ENCODE measurements at places on chromosomes 3 and 15. TPM values are rescaled to one million over a fixed set of nuclear protein-coding genes. Genes with fewer than 3 reads are reported as not detected.

Gene CHRD
- total RNA-seq, result 0.29 TPM

Gene LXN
- 114 TPM for total RNA-seq

Gene CHCHD4
- 9.1 TPM for total RNA-seq

Gene RASGRF1
- total RNA-seq, result under 0.01 TPM

Gene FYTTD1
- 41.3 TPM for total RNA-seq

Gene MKRN3
- total RNA-seq, result 0.36 TPM

Gene ARHGAP11A
- total RNA-seq, result 8.8 TPM

Gene BOC
- total RNA-seq, result 29.2 TPM

Gene C3orf85
- not detected for total RNA-seq

Gene XRN1
- 57.5 TPM for total RNA-seq

Gene ACP3
- under 0.01 TPM for total RNA-seq
